Activated naive CD8-positive, alpha-beta T cell treated with anti-CD3 and anti-CD28 coated beads, Interleukin-2, amount 50 U/mL, for 24 hours (primary cell): ENCODE measurements at places on chromosomes 5 and 9.
A peak's percentile ranks its signal among the peaks of the same experiment; 100 is the strongest.

GRCh38 chr5:33433303-33434240 lies 7.2 kb upstream of the TARS1 start:
- DNase-seq: no peak

DNA sequence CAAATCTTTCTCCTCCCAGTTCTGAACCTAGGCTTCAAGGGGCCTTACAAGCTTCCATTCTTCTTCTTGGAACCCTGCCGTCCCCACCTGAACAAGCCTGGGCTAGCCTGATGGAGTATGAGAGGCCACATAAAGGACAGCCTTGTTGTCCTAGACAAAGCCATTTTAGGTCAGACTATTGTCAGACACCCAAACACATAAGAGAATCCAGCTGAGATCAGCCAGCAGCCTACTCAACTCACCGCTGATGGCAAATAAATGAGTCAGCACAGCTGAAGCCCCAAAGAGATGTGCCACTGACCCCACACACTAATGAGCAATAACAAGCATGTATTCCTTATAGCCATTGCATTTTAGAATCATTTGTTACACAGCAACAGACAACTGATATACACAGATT lies 33.8 kb downstream of the SVEP1 start:
- DNase-seq: no peak

- DNase-seq: no peak
Observed at GRCh38 chr9:70060148-70060882, 16.7 kb downstream of the MAMDC2 start.

GRCh38 chr5:77235846-77236721 lies 25.6 kb downstream of the PDE8B start:
- no peak for DNase-seq

DNA sequence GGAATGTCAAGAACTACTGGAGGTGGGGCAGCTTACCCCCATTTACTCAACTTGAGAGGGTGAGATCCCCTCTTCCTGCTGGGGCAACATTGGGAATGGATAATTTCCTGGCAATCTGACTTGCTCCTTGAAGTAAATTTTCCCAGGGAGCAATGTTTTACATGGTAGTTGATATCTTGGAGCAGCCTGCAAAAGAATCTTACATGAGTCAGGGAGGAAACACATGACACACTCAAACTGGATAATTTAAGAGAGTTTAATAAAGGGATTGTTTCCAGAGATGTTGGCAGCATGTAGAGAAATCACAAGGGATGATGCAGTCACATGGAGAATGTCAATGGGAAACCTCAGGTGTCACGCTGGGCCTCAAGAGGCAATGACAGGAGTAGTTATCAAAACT lies 212.5 kb downstream of the GAS1 start:
- no peak for DNase-seq

DNA sequence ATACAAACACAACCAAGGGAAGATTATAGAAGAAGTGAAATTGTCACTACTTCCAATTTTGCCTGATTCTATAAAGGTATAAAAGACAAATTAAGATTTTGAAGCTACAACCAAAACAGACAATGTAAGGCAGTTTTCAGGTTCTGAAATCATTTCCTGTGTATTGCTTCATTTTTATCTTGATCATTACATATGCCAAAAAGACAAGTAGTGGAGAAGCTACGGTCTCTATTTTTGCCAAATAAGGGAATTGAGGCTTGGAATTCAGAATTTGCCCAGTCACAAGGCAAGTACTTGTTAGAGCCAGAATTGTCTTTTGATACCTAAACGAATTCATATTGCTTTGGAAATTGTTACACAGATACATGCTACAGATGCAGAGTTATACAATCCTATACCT lies 20.6 kb downstream of the EDIL3 start:
- no peak for DNase-seq

- no peak for DNase-seq
Observed at GRCh38 chr5:104305602-104306001, 743.0 kb upstream of the NUDT12 start.

DNA sequence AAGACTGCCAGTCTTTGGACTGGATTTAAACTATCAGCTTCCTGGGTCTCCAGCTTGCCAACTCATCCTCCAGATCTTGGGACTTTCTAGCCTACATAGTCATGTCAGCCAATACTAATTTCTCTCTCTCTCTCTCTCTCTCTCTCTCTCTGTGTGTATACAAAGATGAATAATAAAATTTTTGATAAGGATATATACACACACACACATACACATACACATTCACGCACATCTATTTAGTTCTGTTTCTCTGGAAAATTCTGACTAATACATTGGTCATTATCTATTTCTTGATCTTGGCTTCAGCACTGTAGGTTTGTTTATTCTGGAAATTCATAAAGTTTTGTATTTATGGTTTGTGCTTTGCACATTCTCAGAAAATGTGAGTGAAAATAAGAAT lies 1606.2 kb upstream of the NUDT12 start:
- no peak for DNase-seq

GRCh38 chr9:86340356-86341006 lies 13.7 kb downstream of the TUT7 start:
- DNase-seq: no peak

- DNase-seq: no peak
Observed at GRCh38 chr9:36934478-36935065, 99.5 kb downstream of the PAX5 start.

- DNase-seq: no peak
Observed at GRCh38 chr5:14405706-14406553, 175.7 kb upstream of the OTULINL start.

GRCh38 chr9:116701940-116702642 lies 15.0 kb downstream of the TRIM32 start:
- no peak for DNase-seq

GRCh38 chr5:176631383-176632200 lies 1.1 kb downstream of the EIF4E1B start:
- no peak for DNase-seq

- DNase-seq: no peak
Observed at GRCh38 chr9:136609838-136610311, 52.8 kb upstream of the EGFL7 start.

GRCh38 chr9:134887219-134887618 lies 6.6 kb downstream of the FCN2 start:
- no peak for DNase-seq

DNA sequence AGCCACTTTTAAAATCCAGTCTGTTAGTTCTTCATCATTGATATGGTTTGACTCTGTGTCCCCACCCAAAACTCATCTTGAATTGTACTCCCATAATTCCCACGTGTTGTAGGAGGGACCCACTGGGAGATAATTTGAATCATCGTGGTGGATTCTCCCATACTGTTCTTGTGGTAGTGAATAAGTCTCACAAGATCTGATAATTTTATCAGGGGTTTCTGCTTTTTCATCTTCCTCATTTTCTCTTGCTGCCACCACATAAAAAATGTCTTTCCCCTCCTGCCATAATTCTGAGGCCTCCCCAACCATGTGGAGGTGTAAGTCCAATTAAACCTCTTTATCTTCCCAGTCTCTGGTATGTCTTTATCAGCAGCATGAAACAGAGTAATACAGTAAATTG lies 26.9 kb upstream of the SH3TC2 start:
- DNase-seq: no peak

GRCh38 chr5:60299944-60300343 lies 400.0 kb downstream of the DEPDC1B start:
- no peak for DNase-seq

- no peak for DNase-seq
Observed at GRCh38 chr5:59102437-59102836, 519.6 kb downstream of the RAB3C start.

DNA sequence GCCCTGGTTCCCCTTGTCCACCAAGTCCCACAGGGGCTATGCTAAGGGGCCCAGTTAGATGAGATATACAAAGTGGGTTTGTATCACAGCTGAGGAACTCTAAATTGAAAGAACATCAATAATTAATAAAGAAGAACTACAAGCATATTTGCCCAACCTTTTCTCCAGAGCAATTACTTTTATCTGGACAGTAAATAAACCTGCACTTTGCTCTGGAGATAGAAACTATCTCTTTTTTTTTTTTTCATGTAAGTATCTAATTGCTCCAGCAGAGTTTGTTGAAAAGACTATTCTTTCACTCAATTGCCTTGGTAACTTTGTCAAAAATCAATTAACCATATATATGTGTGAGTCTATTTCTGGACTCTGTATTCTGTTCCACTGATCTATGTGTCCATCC lies 6.0 kb upstream of the CDKN2AIPNL start:
- no peak for DNase-seq

- peak; percentile 72 for DNase-seq
Observed at GRCh38 chr5:68251386-68251785, 35.8 kb downstream of the PIK3R1 start.

GRCh38 chr5:43649256-43649655 lies 46.3 kb downstream of the NNT start:
- no peak for DNase-seq

GRCh38 chr5:167155387-167156005 lies 1135.9 kb upstream of the WWC1 start:
- no peak for DNase-seq

DNA sequence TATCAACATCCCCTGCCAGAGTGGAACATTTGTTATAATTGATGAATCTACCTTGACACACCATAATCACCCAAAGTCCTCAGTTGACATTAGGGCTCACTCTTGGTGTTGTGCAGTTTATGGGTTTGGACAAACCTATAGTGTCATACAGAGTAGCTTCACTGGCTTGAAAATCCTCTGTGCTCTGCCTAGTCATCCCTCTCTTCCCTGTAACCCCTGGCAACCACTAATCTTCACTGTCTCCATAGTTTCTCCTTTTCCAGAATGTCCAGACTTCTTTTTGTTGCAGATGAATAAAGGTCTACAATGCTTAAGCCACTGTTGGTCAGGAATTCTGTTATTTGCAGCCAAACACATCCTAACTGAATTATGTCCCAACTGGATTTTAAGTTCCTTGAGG lies 22.5 kb upstream of the SUB1 start:
- no peak for DNase-seq

GRCh38 chr5:74124826-74125225 lies 498.8 kb downstream of the ARHGEF28 start:
- no peak for DNase-seq

DNA sequence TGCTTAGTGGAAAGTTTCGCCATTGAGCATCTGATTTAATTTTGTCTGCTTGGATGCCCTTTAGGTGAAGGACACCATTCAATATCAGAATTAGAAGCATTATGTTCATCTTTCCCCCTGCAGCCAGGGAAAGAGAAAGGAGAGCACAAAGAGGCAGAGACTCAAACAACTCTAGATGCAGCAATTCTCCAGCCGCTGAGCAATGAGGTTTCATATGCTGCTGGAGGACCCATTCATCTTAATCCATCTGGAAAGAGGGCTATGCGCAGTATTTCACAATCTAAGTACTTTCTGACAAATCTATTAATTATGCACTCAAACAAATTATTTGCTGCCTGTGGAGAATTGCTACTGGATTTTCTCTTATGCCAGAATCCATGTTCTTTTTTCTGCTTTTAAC lies 527.0 kb upstream of the TUSC1 start:
- no peak for DNase-seq

GRCh38 chr9:105194234-105194633 lies 50.2 kb upstream of the SLC44A1 start:
- DNase-seq: no peak

DNA sequence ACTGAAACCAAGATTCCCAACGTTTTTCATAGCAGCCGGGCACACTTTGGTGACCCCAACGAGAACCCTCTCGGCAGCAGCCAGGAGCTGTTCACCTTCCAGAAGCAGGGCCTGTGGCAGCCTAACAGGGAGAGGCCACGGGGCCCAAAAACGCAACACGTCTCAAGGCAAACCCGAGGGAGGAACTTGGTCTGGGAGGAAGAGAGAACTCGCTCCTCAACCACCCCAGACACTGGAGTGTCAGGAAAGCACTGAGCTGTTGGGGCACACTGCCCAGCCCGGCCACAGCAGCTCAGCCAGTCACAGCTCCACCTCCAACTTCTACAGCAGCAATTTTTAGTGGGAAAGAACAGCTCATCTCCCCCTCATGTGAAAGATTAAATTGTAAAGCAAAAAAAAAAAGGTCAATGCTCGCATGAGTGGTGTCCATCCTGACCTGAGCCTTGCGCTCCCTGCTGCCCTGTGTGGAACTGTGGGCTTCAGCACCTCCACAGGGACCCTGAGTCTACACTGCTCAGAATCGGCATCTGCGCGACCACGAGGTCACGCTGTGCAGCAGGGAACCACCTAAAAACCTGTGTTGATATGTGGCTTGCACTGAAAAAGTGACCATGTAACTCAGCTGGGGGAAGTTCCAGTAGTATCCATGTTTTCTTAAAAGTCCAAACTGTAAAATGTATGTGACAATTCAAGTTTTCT lies 55.0 kb downstream of the IPPK start:
- DNase-seq: no peak

DNA sequence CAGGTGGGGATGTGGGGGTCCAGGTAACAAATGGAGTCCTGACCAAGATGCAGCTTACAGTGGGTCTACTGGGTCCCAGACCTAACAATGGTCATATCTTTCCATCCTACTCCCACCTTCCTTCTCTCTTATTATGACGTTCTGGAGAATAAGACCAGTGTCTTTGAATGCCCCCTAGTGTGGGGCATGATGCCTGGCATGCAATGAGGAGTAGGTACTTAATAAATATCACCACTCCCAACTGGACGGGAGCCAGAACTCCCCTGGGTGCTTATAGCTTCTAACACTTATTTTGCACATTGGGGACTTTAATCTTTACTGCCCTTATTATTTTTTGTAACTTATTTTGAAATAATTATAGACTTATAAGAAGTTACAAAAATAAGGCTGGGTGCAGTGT lies 98.2 kb downstream of the NDFIP1 start:
- no peak for DNase-seq

DNA sequence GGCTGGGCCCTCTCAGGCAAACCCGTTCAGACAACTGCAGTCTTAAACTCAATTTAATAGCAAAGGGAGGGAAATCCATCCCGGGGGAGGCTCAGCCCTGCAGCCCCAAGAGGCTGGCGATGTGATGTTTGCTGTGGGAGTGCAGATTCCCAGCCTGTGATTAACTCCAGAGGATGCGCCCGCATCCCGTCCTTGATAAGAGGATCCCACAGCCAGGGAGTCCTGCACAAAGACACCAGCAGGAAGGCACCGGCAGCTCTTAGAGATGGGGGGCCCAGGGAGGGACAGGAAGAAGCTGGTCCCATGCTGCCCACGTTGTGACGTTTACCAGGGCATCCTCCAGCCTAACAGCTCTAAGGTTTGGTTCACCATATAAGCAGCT lies 64.7 kb downstream of the MRPL36 start:
- no peak for DNase-seq

GRCh38 chr9:74304598-74304997 lies 192.5 kb upstream of the RORB start:
- DNase-seq: no peak

GRCh38 chr5:160260006-160260775 lies 30.9 kb downstream of the FABP6 start:
- DNase-seq: no peak

GRCh38 chr5:39547553-39548154 lies 122.9 kb upstream of the DAB2 start:
- peak; percentile 3 for DNase-seq

- no peak for DNase-seq
Observed at GRCh38 chr9:122900791-122901190, 4.4 kb downstream of the RC3H2 start.

GRCh38 chr5:160496334-160496733 lies 74.7 kb downstream of the PTTG1 start:
- DNase-seq: peak; percentile 12

- DNase-seq: no peak
Observed at GRCh38 chr9:84845956-84846900, 176.7 kb downstream of the NTRK2 start.
